Heart left ventricle (tissue), 16 donors: ENCODE measurements at places on chromosomes 7 and 10. TPM values are rescaled to one million over a fixed set of nuclear protein-coding genes. Genes with fewer than 3 reads are reported as not detected.

The INHBA gene
- 2.4 TPM for total RNA-seq

The WIPF3 gene
- 7.4 TPM for total RNA-seq

GRCh38 chr7:11168650-11169170, 195.0 kb downstream of the PHF14 start:
- no peak for DNase-seq

GRCh38 chr10:3763852-3764625, 21.0 kb downstream of the KLF6 start:
- no peak for DNase-seq

GRCh38 chr10:33421789-33422462, 87.5 kb upstream of the NRP1 start:
- DNase-seq, result no peak

DNA sequence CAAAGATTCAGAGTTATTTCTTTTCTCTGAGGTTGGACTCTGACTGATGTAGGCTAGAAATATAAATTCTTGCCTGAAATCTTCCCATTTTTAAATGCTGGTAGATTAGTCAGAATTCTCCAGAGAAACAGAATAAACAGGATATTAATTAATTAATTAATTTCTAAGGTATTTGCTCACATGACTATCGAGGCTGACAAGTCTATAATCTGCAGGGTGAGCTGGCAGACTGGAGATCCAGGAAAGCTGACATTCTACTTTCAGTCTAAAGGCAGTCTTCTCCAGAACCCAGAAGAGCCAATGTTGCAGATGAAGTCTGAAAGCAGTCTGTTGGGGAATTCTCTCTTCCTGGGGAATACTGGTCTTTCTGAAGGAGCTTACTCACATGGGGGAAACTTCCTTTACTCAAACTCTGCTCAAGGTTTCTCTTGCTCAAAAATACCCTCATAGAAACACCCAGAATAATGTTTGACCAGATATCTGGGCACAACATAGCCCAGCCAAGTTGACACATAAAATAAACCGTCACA, 189.7 kb downstream of the KIF20B start:
- DNase-seq, result no peak
